ENCODE measurements at places on chromosomes 6 and 20.

DNA sequence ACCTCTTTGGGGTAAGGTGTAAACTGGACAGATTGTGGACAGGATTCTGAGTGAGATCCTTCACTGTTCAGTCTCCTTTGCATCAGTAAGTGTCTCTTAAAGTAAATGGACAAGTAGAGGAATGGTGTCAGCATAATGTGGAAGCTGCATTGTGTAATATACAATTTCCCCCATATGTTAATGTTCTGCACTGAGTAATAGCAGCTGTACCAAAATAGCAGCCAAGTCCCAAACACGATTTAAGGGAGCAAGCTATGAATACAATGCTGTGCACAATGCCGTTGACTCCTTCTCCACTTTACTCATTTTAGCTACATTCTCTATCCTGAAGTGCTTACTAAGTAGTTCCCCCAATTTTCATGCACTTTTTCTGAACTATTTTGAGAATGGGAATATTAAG, 21.1 kb upstream of the TRIM26 start:
- DNase-seq = no peak

- DNase-seq = no peak
Measured at GRCh38 chr6:51655517-51655916, 431.9 kb downstream of the PKHD1 start.

- DNase-seq = no peak
Measured at GRCh38 chr6:10862361-10862760, 19.5 kb downstream of the GCM2 start.

- DNase-seq = peak; percentile 79
Measured at GRCh38 chr6:43436577-43437282, 9.4 kb downstream of the ABCC10 start.

- DNase-seq = peak; percentile 26
Measured at GRCh38 chr6:165962366-165962765, 205.3 kb downstream of the TBXT start.

Data from fibroblast of skin of right biceps (primary cell).